ENCODE measurements at places on chromosomes 1 and 21.

GRCh38 chr1:155978325-155978972 lies at the start of gene ARHGEF2:
ARHGEF2 (minus strand) TSS chr1:155978547; CDS start chr1:155978427, 120 bp downstream.
- peak; percentile 87 for DNase-seq

- DNase-seq, result peak; percentile 77
These were observed 25.8 kb downstream of the PTPN14 start for GRCh38 chr1:214525535-214526019.

- no peak for DNase-seq
These were observed 32.1 kb downstream of the LYST start for GRCh38 chr1:235834620-235835019.

DNA sequence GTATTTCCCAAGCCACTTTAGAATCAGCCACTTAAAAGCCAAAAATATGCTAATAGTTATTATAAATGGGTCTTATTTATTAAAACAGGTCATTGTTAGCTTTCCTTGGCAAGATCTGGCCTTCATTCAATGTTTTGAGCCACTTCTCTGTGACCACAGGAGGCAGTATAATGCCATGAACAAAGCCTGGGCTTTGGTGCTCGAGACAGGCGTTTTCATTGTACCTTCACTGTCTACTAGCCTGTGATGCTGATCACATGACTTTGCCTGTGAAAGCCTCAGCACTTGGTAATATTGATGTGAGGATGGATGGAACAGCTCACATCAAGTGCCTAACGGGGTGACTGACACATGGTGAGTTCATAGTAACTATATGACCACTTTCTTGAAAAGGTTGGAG lies 217.0 kb downstream of the RWDD3 start:
- no peak for DNase-seq

- DNase-seq, result peak; percentile 95
These were observed at the start of gene KCNH1 for GRCh38 chr1:211133836-211134669. KCNH1 (minus strand) TSS chr1:211134148; CDS start chr1:211133945, 203 bp downstream.

- no peak for DNase-seq
These were observed 25.7 kb downstream of the SPOCD1 start for GRCh38 chr1:31790140-31790539.

- no peak for DNase-seq
These were observed 15.1 kb downstream of the USP25 start for GRCh38 chr21:15744926-15745325.

Measured in Daoy (cell line).